ENCODE measurements at places on chromosomes 3 and 15. TPM values are rescaled to one million over a fixed set of nuclear protein-coding genes. Genes with fewer than 3 reads are reported as not detected.

- peaks cover 11% of the 10 kb centered on the region for H3K4me1 ChIP-seq
- H3K4me3 ChIP-seq = no peak overlapping the region
- no peak overlapping the region for H3K27ac ChIP-seq
- DNase-seq = no peak
- no peaks in the 10 kb centered on the region for H3K27me3 ChIP-seq
Measured at GRCh38 chr15:88881775-88882174, 13.6 kb downstream of the HAPLN3 start.

GRCh38 chr3:71564361-71564760 lies 19.2 kb downstream of the FOXP1 start:
- no peaks in the 10 kb centered on the region for H3K36me3 ChIP-seq
- no peak overlapping the region for H3K27ac ChIP-seq
- no peak overlapping the region for H3K4me3 ChIP-seq

GRCh38 chr15:35293353-35294130 lies 208.4 kb upstream of the NANOGP8 start:
- no peak overlapping the region for H3K4me3 ChIP-seq
- H3K27me3 ChIP-seq = no peaks in the 10 kb centered on the region
- no peaks in the 10 kb centered on the region for H3K36me3 ChIP-seq

- H3K27me3 ChIP-seq = no peaks in the 10 kb centered on the region
- no peak for DNase-seq
- H3K27ac ChIP-seq = no peak overlapping the region
- H3K4me1 ChIP-seq = no peaks in the 10 kb centered on the region
- H3K4me3 ChIP-seq = no peak overlapping the region
Measured at GRCh38 chr3:80244390-80244789, 476.6 kb upstream of the ROBO1 start.

DNA sequence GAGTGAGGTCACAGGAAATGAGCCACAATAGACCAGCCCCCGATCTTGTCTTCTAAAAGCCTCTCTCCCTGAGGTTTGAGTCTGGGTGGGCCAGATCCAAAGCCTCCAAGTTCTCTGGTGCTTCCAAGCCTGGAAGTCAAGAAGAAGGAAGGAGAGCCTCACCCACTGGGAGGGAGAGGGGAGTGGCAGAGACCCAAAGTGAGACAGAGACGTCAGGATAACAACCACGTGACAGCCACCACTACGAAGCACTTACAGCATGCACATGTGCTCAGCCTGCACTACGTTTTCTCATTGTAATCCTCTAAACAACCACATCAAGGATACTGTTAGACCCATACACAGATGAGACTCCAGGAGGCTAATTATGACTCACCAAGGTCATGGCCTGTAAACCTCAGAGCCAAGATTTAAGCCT lies 197.3 kb upstream of the LINGO1 start:
- H3K27me3 ChIP-seq = no peaks in the 10 kb centered on the region
- H3K4me1 ChIP-seq = no peaks in the 10 kb centered on the region
- no peak for DNase-seq
- no peak overlapping the region for H3K27ac ChIP-seq

Gene PIERCE2
- not detected for total RNA-seq

Gene RTP1
- not detected for total RNA-seq

GRCh38 chr15:35654332-35654731 lies 108.4 kb upstream of the DPH6 start:
- no peaks in the 10 kb centered on the region for H3K4me1 ChIP-seq
- no peaks in the 10 kb centered on the region for H3K36me3 ChIP-seq
- no peak overlapping the region for H3K4me3 ChIP-seq
- no peak for DNase-seq

DNA sequence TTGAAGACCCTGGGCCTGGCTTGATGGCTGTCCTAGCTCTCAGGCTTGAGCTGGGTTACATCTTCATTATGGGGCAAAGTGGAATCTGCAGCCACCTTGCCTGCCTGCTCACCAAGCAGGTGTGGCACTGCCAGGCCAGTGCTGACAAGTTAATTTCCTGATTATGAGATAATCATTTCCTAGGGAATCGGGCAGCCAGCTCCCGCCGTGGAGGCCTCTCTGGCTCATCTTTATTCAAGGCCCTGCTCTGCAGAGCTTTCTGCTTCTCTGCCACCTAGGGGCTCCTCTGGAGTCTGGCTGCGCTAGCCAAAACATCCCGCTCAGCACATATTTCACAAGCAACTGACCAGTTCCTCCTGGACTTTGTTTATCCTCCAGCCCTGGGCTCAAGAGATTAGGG lies 9.9 kb downstream of the LOXL1 start:
- H3K4me1 ChIP-seq = peaks cover 84% of the 10 kb centered on the region
- peak overlapping the region; percentile 88 for H3K27ac ChIP-seq
- H3K36me3 ChIP-seq = no peaks in the 10 kb centered on the region
- DNase-seq = no peak
- peak overlapping the region; percentile 21 for H3K4me3 ChIP-seq

- peaks cover 20% of the 10 kb centered on the region for H3K4me1 ChIP-seq
- no peaks in the 10 kb centered on the region for H3K36me3 ChIP-seq
- no peaks in the 10 kb centered on the region for H3K27me3 ChIP-seq
- no peak overlapping the region for H3K4me3 ChIP-seq
- DNase-seq = no peak
Measured at GRCh38 chr3:123340336-123340735, 108.6 kb downstream of the ADCY5 start.

DNA sequence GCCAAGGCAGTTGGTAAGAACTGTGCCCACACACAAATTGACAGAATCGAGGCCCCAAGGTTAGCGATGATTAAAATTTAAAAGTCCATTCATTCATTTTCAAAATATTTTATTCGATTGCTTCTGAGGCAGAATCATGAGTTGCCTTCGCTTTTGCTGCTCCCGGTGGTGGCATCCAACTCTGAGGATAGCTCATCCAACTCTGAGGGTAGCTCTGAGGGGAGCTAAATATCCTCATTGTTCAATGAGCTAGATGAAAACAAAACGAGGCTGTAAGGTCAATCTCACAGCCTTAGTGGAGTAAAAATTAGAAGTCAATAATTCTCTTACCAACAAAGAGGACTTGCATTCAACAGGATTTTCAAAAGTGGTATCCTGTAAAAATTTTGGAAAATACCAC lies 897 bp upstream of the CHL1 start:
- no peaks in the 10 kb centered on the region for H3K36me3 ChIP-seq
- H3K27ac ChIP-seq = no peak overlapping the region
- peaks cover 18% of the 10 kb centered on the region for H3K4me1 ChIP-seq
- H3K4me3 ChIP-seq = no peak overlapping the region
- no peak for DNase-seq
- no peaks in the 10 kb centered on the region for H3K27me3 ChIP-seq

Gene FSIP1
- total RNA-seq = 0.14 TPM

GRCh38 chr3:120353463-120353862 lies 4.3 kb upstream of the LRRC58 start:
- H3K27me3 ChIP-seq = no peaks in the 10 kb centered on the region
- peaks cover 8% of the 10 kb centered on the region for H3K4me1 ChIP-seq
- no peak for DNase-seq
- no peak overlapping the region for H3K27ac ChIP-seq
- no peak overlapping the region for H3K4me3 ChIP-seq

DNA sequence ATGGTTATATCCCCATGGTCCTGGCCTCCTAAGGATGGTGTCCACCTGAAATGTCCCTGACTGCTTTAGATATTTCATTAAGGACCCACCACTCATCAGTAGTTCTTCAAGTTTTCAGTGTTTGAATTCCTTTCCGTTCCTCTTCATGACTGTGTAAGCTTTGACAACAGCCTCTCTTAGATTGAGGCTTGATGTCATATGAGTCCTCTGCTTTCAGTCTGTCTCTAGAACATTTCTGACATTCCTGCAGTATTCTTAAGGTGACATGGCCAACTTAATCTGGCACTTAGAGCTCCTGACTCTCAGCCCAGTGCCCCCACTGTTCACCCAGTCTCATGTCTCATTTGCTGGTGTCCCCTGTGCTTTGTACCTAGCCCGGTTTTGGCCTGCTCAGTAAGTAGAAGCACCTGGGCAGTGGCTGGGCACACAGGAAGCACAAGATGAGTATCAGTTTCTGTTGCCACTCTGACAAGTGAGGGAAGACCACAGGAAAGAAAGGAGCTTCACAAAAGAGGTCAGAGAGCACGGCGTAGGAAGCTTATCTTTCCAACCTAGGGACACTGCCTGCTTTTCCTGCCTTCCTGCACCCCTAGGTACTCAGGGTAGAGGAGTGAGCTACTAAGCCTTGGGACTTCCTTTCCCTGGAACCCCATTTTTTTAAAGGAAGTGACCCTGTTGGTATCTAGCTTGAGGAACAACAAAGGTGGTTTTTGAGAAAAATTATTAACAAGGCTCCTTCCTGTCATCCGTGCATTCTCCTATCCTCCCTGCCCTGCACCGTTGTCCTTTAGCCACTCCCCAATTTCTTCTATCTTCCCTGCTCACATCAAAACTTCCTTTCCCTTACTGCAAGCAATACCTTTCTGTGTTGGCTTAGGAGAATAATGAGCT lies 103.1 kb downstream of the KLHL25 start:
- no peak for DNase-seq
- no peaks in the 10 kb centered on the region for H3K27me3 ChIP-seq
- peaks cover 9% of the 10 kb centered on the region for H3K36me3 ChIP-seq
- H3K27ac ChIP-seq = peak overlapping the region; percentile 15

Gene PLSCR5
- not detected for total RNA-seq

GRCh38 chr15:87245592-87245991 lies 1010.9 kb downstream of the NTRK3 start:
- H3K27ac ChIP-seq = no peak overlapping the region
- no peaks in the 10 kb centered on the region for H3K36me3 ChIP-seq
- DNase-seq = no peak
- H3K4me3 ChIP-seq = no peak overlapping the region
- no peaks in the 10 kb centered on the region for H3K27me3 ChIP-seq

DNA sequence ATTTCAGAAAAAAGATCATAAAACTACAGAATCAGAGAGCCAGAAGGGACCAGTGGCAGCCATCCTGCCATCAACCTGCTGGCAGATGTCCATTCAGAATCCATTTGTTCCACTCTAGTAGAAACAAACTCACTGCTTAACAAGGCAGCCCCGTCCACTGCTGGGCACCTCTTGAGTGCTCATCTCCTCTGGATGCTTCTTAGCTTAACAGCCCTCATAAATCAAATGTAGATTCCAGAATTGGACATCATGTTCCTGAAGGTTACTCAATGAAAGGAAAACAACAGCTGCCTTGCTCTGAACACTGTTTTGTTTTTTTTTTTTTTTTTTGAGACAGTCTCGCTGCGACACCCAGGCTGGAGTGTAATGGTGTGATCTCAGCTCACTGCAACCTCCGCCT lies 37.3 kb downstream of the ABCC5 start:
- no peaks in the 10 kb centered on the region for H3K4me1 ChIP-seq
- no peak for DNase-seq
- no peak overlapping the region for H3K4me3 ChIP-seq
- peaks cover 20% of the 10 kb centered on the region for H3K36me3 ChIP-seq
- H3K27me3 ChIP-seq = no peaks in the 10 kb centered on the region
- no peak overlapping the region for H3K27ac ChIP-seq

DNA sequence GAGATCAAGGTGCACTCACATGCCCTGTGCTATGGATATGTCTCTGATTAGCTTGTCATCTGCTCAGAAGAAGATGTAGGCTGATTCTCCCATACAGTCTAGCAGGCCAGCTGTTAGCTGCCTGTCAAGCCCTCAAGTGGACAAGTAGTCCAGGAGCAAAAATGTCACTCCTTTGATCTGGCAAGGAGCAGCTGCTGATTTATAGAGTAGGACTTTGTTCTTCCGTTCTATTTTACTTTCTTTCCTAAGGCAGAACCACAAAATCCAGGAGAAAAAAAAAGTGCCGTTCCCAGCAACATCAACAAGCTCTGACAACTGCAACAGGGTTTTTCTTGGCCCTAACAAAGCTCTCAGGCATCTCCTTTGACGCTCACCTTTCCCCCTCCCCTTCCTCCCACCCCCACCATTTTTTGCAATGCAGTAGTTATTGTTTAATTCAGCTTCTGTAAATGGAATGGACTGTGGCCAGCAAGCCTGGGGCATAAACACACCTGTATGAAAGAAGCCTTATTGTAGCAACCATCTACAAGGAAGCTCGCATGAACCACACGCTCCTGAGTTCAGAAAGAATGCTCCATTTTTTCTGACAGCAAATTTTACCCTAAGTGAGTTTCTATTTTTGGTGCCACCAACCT lies 196.3 kb downstream of the MEIS2 start:
- H3K27me3 ChIP-seq = no peaks in the 10 kb centered on the region
- DNase-seq = no peak
- H3K36me3 ChIP-seq = no peaks in the 10 kb centered on the region

- no peaks in the 10 kb centered on the region for H3K4me1 ChIP-seq
- H3K27ac ChIP-seq = no peak overlapping the region
- H3K4me3 ChIP-seq = no peak overlapping the region
- no peaks in the 10 kb centered on the region for H3K36me3 ChIP-seq
- H3K27me3 ChIP-seq = no peaks in the 10 kb centered on the region
Measured at GRCh38 chr3:8760091-8760490, 9.3 kb downstream of the OXTR start.

Gene SPTBN5
- 1.3 TPM for total RNA-seq

Gene STRIT1
- total RNA-seq = not detected

Gene CNBP
- total RNA-seq = 308 TPM

Gene IL20RB
- 0.71 TPM for total RNA-seq

Gene UQCC5
- total RNA-seq = 0.95 TPM

DNA sequence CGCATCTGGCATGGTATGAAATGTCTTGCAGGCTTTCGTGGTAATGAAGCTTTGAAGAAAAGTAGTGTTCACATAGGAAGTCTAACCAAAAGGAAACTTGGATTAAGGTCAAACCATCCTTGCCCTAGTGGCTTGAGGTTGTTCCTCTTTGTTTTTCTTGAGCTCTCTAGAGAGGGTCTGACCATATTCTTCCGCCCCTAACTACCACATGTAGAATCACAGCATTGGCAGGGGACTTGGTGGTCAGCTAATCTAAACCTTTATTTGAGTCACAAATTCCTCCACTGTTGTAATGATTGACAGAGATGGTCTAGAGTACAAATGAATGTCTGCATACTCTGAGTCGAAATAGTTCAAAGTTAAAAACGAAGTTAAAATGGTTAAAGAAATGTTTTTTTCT lies 39.1 kb upstream of the PHLDB2 start:
- no peaks in the 10 kb centered on the region for H3K36me3 ChIP-seq
- no peaks in the 10 kb centered on the region for H3K27me3 ChIP-seq
- no peak for DNase-seq
- H3K4me1 ChIP-seq = peaks cover 4% of the 10 kb centered on the region
- no peak overlapping the region for H3K27ac ChIP-seq
- H3K4me3 ChIP-seq = no peak overlapping the region

DNA sequence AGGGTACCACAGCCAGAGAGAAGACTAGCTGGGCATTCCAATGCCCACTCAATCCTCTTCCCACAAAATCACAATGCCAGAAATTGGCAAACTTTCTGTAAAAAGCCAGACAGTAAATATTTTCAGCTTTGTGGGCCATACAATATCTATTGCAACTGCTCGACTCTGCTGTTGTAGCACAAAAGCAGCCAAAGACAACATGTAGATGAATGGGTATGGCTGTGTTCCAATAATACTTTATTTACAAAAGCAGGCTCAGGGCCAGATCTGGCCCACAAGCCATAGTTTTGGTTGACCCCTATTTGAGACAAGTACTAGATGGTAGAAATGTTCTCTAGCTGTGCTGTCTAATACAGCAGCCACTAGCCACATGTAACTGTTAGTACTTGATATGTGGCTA lies 330.9 kb downstream of the ERC2 start:
- no peaks in the 10 kb centered on the region for H3K27me3 ChIP-seq
- no peaks in the 10 kb centered on the region for H3K36me3 ChIP-seq
- H3K4me3 ChIP-seq = no peak overlapping the region
- H3K4me1 ChIP-seq = peaks cover 9% of the 10 kb centered on the region

Gene SST
- not detected for total RNA-seq

Gene MCTP2
- total RNA-seq = 16.6 TPM

- H3K27ac ChIP-seq = no peak overlapping the region
- no peak for DNase-seq
- no peaks in the 10 kb centered on the region for H3K4me1 ChIP-seq
- no peaks in the 10 kb centered on the region for H3K27me3 ChIP-seq
Measured at GRCh38 chr15:39198044-39199000, 382.6 kb upstream of the THBS1 start.
